ENCODE measurements at places on chromosomes 12 and 14.

- no peak for DNase-seq
Observed at GRCh38 chr14:56664811-56665421, 85.3 kb downstream of the TMEM260 start.

GRCh38 chr12:118851891-118852290 lies 129.4 kb upstream of the SRRM4 start:
- DNase-seq: no peak

- no peak for DNase-seq
Observed at GRCh38 chr14:63677891-63678379, 36.3 kb upstream of the WDR89 start.

GRCh38 chr12:52224151-52224550 lies 8.9 kb upstream of the KRT7 start:
- no peak for DNase-seq

- no peak for DNase-seq
Observed at GRCh38 chr12:69936766-69937165, 111.7 kb downstream of the MYRFL start.

GRCh38 chr12:31562594-31563328 lies 28.2 kb downstream of the DENND5B start:
- no peak for DNase-seq

DNA sequence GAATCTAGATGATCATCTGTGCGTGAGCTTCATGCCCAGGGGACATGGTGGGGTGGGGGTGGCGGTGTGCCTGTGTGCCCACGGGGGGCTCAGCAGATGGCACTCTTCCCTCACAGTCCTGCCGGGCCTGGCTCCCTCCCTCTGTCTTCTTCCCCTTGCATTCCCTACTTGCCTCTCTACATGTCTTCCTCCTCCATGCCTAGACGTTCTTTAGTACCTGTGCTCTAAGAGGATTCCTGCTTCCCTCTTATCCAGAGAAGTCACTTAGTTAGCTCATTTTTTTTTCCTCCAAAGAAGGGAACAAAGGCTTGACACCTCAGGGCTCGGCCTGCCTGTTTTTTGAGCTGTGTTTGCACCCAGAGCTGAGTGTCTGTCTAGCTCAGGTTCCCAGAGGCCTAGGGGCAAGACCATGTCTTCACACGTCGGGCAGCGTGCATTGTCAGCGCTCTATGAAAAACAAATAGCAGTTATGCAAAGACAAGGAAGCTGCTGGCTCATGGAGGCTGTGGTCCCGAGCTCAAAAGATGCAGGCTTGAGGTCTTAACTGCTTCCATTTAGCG lies 48.8 kb downstream of the NINJ2 start:
- DNase-seq: no peak

- no peak for DNase-seq
Observed at GRCh38 chr12:27207615-27208413, 36.3 kb upstream of the STK38L start.

GRCh38 chr14:85175556-85175955 lies 354.4 kb upstream of the FLRT2 start:
- no peak for DNase-seq

- no peak for DNase-seq
Observed at GRCh38 chr14:101709962-101710931, 51.3 kb upstream of the PPP2R5C start.

GRCh38 chr12:47843226-47843980 lies 23.7 kb upstream of the HDAC7 start:
- no peak for DNase-seq

DNA sequence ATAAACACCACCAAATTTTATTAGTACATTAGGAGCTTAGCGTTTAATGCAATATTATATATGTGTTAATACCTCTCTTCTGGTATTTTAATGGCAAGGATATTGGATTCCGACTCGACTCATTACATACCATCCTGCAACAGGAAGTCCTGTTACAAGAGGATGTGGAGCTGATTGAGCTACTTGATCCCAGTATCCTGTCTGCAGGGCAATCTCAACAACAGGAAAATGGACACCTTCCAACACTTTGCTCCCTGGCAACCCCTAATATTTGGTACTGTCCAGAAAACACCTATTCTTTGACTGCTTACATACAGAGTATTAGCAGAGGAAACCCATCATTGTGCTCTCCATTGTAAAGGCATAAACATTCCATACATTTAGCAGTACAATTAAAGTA lies 45.2 kb downstream of the VEZT start:
- no peak for DNase-seq

GRCh38 chr12:124713436-124714082 lies 146.1 kb upstream of the NCOR2 start:
- DNase-seq: peak; percentile 16

GRCh38 chr12:19014240-19014639 lies 115.3 kb upstream of the PLEKHA5 start:
- DNase-seq: no peak

DNA sequence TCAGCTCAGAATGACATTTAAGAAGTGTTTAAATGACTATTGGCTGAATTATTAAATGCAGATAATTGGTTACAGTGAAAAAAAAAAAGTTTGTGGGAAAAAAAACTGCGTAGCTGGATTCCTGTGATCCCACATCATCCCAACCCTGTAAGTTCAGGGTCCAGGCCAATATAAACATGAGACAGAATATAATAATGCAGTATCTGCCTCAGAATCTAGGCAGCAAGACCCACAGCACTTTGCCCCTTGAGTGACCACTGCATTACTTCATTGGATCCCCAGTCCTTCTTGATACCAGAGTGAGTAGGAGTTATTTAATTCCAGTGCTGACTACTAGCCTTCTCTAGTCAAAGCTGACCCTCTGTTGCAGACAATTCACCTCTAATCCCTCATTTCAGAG lies 272.6 kb downstream of the CCER1 start:
- no peak for DNase-seq

- DNase-seq: no peak
Observed at GRCh38 chr12:29073631-29074239, 75.3 kb upstream of the FAR2 start.

DNA sequence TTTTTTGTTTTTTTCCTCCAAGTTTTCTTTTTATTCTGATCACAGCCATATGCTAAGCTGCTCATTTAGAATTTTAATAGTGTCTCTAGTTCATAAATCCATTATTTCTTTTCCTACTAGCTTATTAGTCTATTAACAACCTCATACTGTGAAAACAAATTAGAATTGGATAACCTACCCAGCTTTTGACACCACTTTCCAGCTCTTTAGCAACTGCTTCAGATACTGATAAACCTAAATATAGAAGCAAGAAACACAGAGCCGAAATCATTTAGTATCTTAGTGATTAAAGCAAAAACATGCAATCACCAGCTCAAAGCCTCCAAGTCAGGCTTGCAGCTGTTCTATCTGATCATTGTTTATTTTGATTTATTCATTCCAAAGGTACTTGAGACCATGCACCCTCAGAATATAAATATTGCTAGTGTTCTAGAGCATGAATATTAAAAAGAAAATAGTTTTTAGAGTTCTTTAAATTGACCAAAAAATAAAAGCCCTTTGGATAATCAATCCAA lies 121.5 kb downstream of the STXBP6 start:
- DNase-seq: no peak

- DNase-seq: no peak
Observed at GRCh38 chr14:105168979-105169507, 467 bp upstream of the JAG2 start.

- DNase-seq: no peak
Observed at GRCh38 chr12:28121433-28121832, 68.8 kb upstream of the CCDC91 start.

GRCh38 chr12:59404109-59404650 lies 191.6 kb upstream of the SLC16A7 start:
- DNase-seq: no peak

GRCh38 chr12:63915105-63915800 lies 70.8 kb downstream of the SRGAP1 start:
- DNase-seq: no peak

GRCh38 chr12:73950507-73950906 lies 587.1 kb upstream of the ATXN7L3B start:
- DNase-seq: no peak

GRCh38 chr14:103189481-103190470 lies 66.5 kb downstream of the TNFAIP2 start:
- no peak for DNase-seq

DNA sequence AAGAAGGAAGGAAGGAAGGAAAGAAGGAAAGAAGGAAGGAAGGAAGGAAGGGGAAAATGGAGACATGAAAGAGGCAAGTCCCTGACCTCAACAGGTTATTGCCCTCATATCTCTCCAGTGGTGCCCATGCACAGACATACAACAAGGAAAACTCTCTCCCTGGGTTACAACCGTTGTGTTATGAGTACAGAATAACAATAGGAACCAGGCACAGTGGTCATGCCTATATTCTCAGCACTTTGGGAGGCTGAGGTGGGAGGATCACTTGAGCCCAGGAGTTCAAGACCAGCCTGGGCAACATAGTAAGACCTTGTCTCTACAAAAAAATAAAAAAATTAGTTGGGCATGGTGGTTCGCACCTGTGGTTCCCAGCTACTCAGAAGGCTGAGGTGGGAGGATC lies 139.4 kb upstream of the HMGA2 start:
- DNase-seq: no peak

DNA sequence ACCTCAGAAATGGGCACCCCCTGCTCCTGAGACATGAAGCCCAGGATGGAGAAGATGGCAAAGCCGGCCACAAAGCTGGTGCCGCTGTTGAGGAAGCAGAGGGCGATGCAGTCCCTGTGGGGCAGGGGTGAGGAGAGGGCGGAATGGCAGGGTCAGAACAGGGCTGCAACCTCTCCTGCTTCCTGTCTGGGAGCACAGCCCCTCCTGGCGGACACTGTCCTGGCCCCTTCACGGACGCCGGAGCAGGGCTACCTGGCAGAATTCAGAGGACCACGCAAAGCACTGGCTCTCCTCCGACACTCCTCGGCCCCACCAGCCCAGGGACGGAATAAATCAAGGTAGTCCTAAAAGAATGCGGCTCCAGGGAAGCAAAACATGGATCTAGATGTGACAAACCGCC lies 12.4 kb upstream of the SLC6A12 start:
- no peak for DNase-seq

- DNase-seq: no peak
Observed at GRCh38 chr14:75041613-75042012, 9.7 kb downstream of the MLH3 start.

DNA sequence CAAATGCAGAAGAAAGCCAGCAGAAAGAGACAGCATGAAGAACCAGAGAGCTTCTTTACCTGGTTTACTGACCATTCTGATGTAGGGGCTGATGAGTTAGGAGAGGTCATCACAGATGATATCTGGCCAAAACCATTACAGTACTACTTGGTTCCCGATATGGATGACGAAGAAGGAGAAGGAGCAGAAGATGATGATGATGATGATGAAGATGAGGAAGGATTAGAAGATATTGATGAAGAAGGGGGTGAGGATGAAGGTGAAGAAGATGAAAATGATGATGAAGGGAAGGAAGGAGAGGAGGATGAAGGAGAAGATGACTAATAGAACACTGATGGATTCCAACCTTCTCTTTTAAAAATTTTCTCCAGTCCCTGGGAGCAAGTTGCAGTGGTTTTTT lies 178.2 kb upstream of the CRY1 start:
- DNase-seq: no peak

DNA sequence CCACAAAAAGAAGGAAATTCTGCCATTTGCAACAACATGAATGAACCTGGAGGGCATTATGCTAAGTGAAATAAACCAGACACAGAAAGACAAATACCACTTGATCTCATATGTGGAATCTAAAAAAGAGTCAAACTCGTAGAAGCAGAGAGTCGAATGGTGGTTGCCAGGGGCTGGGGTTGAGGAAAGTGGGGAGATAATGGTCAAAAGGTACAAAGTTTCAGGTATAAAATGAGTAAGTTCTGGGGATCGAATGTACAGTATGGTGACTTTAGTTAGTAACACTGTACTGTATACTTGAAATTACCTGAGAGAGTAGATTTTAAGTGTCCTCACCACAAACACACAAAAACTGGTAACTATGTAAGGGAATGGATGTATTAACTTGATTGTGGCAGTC lies 129.4 kb downstream of the PPM1H start:
- no peak for DNase-seq

DNA sequence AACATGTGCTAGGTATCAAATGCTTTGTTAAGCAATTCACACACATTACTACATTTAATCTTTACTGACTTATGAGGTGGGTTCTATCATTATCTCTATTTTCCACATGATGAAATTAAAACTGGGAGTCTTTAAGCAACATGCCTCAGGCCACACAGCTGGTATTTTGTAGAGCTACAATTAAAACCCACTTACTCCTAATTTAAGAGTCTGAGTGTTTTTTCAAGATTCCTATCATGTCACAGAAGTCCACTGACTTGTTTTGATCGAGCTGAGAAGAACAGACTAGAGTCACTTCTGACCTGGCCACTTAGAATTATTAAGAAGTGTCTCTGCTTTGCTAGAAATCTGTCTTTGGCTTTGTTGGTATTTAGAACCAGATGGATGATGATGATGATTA lies 670.7 kb downstream of the NRXN3 start:
- DNase-seq: no peak

GRCh38 chr12:2944401-2945047 lies 14.7 kb upstream of the TEAD4 start:
- DNase-seq: peak; percentile 56

DNA sequence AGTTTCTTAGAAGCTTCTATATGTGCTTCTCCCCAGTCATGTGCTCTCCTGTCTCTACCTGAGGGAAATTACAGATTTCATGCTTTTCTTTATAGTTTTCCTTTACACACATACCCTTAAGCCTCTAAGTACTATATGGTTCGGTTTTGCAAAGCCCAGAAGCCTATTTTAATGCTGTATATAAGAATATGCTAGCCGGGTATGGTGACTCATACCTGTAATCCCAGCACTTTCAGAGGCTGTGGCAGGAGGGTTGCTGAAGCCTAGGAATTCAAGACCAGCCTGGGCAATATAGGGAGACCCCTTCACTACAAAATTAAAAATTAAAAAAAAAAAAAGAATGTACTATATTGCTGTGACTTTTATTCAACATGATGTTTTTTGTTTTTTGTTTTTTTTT lies 15.4 kb downstream of the DGLUCY start:
- no peak for DNase-seq

- no peak for DNase-seq
Observed at GRCh38 chr12:1581973-1582708, 12.2 kb downstream of the FBXL14 start.

DNA sequence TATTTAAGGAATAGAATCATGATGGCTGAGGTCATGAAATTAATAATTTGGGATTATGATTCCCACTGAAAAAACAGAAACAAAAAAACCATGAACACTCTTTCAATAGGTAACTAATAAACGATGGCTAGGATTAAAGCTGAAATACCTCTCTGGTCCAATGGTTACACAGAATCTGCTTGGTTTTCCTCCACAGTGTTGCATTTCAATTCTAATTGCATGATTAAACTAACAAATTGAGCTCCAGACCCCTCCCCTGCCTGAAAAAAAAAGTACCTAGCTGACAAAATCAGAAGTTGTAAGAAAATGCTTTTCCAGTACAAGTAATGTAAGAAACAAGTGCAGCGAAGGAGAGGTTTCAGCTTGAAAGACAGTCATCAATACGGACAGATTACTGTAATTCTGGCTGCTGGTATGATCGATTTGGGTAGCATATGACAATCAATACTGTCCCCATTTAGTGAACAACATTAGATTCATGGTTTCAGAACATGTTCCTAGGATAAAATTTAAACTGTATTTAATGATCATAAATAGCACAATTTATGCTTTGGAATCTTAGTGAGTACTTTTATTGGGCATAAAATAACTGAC lies 32.0 kb downstream of the INSM2 start:
- DNase-seq: no peak
